ENCODE measurements at places on chromosomes 7 and 10.

- DNase-seq, result no peak
These were observed 81.8 kb upstream of the ANKRD1 start for GRCh38 chr10:91002656-91003055.

- DNase-seq, result no peak
These were observed 218.5 kb upstream of the STK17A start for GRCh38 chr7:43364391-43364790.

- peak; percentile 23 for DNase-seq
These were observed 164.7 kb downstream of the CPEB3 start for GRCh38 chr10:92126100-92126650.

DNA sequence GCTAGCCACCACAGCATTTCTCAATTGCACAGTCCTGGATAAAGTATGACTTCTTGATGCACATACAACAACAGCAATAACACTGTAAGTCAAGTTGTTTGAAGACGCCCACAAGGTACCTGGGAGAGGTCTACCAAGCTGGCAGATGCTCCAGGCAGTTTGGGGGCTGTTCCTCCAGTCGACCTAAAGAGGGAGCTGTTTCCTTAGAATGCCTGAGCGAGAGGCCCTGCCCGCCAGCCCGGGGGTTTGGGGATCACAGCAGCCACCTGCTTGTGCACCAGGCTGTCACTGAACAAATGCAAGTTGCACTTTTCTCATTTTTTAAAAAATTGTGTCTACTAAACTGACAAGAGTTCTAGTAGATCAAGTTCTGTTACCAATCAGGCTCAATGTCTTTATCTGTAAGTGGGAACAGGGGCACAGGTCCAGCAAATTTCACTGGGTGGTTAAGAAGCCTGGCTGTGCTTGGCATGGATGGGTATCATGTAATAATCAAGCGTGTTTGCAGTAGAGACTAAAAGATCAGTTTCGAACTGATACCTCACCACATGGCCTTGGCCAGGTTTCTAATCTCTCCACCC, 193.8 kb upstream of the ADO start:
- peak; percentile 62 for DNase-seq

GRCh38 chr7:95660023-95660434, 63.7 kb upstream of the PDK4 start:
- no peak for DNase-seq

- DNase-seq, result no peak
These were observed 509.5 kb upstream of the CELF2 start for GRCh38 chr10:10508211-10508610.

DNA sequence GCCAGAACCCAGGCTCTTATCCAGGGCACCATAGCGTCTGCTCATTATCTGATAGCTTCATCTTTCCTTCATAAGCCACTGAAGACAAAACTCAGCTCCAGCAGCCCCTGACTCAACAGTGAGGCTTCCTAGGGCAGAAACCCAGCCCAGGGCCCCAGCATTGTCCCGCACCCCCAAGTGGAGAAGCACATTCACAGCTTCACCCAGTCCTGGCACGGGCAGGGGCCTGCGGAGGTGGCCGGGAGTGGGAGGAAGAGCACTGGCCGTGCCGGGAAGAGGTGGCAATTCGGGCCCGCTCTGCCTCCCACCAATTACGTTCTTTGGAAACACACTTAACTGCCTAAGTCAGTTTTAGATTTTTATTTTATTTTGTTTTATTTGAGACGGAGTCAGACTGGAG, 10.3 kb upstream of the CALML5 start:
- no peak for DNase-seq

- no peak for DNase-seq
These were observed 8.0 kb upstream of the DMTF1 start for GRCh38 chr7:87144173-87144657.

Measured in ELR (cell line).